ENCODE measurements at places on chromosomes 1 and 21. TPM values are rescaled to one million over a fixed set of nuclear protein-coding genes. Genes with fewer than 3 reads are reported as not detected.

FCMR gene
- 1.1 TPM for polyA plus RNA-seq

DEPDC1 gene
- 9.8 TPM for polyA plus RNA-seq

- no peak for DNase-seq
Measured at GRCh38 chr21:25701529-25701928, 33.2 kb downstream of the ATP5PF start.

- DNase-seq, result no peak
Measured at GRCh38 chr1:192812420-192813209, 3.8 kb downstream of the RGS2 start.

DNA sequence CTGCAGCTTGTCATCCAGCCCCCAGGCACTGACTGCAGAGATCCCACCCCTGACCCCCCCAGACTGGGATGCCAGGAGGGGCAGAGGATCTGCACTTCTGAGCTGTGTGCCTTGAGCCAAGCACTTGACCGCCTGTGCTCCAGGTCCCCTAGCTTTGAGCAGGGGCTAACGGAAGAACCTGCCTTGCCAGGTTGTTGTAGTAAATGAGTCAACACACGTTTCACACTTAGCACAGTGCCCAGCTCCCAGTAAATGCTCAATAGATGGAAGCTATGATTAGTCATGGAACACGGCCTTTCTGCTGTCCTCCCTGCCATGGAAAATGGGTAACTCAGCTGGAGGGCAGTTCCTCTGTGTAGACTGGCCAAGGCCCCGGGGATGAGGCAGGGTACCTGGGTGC, 24.1 kb downstream of the IFFO2 start:
- DNase-seq, result no peak

DNA sequence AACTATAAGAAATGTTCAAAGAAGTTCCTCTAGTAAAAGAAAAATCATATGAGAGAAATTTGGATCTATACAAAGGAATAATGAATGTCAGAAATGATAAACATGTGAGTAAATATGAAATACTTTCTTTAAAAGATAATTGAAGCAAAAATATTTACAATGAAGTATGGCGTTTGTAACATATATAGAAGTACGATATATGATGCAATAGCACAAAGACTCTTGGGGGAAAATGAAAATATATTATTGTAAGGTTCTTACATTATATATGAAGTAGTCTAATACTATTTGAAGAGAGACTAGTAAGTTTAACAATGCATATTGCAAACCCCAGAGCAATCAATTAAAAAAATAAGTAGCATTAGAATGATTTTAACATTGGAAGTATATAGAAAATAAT, 20.3 kb upstream of the CCN1 start:
- no peak for DNase-seq

GRCh38 chr1:182066934-182067333, 5.4 kb upstream of the ZNF648 start:
- DNase-seq, result no peak

- DNase-seq, result no peak
Measured at GRCh38 chr1:14404862-14405301, 193.6 kb upstream of the KAZN start.
